Bone marrow (tissue), 2 donors: ENCODE measurements at places on chromosomes 3 and 15.

GRCh38 chr15:69783211-69783610 lies 314.5 kb downstream of the TLE3 start:
- DNase-seq: no peak

- peak; percentile 52 for DNase-seq
Observed at GRCh38 chr3:177144922-177145321, 52.4 kb downstream of the TBL1XR1 start.

DNA sequence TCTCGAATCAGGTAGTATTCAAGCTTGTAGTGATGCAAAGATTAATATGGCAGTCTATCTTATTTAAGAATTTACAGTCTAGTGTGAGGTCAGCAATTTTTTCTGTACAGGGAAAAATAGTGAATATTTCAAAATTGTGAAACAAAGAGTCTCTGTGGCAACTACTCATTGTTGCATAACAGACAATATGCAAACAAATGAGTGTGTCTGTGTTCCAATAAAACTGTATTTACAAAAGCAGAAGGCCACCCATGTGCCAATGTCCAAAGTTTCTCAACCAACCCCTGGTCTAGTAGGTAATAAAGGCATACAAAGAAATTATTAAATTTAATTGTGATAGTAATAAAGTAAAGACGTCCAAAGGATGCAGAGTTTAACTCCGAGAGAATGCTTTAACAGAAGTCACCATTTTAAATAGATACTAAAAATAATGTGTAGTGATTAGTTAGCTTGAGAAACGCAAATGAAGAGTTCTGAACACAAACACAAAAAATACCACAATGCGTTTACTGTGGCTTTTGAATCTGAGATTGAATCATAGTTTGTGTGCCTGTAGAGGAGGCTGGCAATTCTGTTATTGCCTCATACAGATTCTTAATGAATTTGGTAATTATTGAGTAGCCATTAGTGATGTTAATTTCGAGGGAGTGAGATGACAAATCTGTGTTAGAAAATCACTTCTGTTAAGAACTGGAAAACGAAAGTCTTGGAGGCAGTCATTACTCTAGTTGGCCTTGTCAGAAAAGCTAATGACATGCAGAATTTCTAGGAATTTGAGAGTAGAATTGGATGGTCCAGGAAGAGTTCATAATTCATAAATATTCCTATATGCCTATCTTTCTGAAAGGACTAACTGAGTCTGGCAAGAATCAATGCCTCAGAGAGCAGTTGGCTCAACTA lies 48.7 kb downstream of the CADM2 start:
- DNase-seq: no peak

DNA sequence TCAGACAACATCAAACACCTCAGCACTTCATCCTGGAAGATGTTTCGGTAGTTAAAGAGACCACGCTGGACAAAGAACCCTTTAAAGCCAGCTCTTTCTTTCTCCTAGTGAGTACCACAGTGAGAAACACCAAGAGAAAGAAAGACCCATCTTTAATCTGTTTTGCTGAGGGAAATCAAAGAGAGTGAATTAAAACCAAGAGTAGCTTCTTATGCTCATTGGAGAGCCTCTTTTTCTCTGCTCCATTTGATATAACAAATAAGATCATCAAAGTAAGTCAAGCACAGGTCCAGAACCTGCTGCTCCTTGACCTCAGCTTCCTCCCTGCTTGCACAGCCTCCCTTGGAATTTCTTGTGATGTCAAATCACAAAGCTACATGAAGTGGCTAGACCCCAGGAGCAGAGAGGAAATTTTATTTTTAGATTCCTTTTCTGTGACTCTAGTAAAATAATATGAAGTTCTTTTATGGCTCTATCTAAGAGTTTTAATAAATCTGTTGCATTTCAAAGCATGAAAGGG lies 436.4 kb downstream of the C3orf38 start:
- DNase-seq: no peak

DNA sequence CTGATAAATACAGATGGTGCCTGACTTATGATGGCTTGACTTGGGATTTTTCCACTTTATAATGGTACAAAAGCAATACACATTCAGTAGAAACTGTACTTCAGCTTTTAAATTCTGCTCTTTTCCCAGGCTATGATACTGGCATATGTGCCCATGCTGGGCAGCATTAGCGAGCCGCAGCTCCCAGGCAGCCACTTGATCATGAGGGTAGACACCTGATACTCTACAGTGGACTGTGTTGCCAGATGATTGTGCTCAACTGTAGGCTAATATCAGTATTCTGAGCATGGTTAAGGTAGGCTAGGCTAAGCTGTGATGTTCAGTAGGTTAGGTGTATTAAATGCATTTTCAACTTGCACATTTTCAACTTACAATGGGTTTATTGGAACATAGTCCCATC lies 17.7 kb upstream of the FEM1B start:
- DNase-seq: no peak

DNA sequence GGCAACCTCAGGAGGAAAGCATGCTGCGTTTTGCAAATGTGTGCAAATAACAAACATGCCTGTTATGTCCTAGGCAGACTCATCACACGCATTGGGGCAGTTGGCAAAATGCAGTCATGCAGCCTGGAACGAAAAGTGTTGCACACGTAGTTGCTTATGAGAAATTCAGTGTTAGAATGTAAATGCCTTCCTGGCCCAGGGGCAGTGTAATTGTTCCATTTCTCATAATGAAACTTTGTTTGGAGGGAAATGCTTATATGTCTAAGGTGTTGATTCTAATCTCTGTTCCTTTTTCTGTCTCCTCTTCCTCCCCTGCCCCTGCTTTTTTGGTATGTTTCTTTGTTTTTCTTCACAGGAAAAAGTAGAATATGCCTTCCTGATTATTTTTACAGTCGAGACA lies 156.0 kb downstream of the CACNA1D start:
- no peak for DNase-seq

GRCh38 chr3:81086348-81086747 lies 675.1 kb downstream of the GBE1 start:
- no peak for DNase-seq

DNA sequence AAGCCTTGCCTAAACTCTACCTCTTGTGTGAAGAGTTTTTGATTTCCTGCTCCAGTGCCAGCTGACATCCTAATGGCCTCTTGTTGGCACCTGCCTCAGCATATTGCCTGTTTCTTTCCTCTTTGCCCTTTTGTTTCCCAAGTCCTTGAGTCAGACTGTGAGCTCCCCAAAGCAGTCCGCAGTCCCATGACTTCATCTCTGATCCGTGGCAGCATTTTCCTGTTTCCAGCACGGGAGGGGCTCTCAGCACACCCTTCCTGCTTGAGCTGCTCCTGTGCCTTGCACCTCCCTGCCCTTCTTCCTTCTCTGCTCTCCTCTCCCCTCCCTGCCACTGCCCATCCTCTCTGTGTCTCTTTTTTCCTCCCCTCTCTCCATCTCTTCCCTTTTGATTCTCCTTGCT lies 179.6 kb downstream of the EPHB1 start:
- no peak for DNase-seq

DNA sequence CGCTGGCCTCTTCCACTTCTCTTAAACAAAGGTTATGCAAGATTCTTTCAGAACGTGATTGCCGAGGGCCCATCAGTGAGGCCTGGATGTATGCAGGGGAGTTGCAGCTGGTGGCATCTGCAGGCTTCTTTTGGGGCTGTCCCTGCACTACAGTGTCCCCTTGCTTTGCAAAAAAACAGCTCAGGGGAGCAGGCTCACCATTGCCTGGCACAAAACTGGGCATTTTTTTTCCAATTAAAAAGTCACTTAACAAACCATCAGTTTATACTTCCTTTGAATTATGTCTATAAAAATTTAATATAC lies 148.6 kb downstream of the ATP10A start:
- DNase-seq: no peak

DNA sequence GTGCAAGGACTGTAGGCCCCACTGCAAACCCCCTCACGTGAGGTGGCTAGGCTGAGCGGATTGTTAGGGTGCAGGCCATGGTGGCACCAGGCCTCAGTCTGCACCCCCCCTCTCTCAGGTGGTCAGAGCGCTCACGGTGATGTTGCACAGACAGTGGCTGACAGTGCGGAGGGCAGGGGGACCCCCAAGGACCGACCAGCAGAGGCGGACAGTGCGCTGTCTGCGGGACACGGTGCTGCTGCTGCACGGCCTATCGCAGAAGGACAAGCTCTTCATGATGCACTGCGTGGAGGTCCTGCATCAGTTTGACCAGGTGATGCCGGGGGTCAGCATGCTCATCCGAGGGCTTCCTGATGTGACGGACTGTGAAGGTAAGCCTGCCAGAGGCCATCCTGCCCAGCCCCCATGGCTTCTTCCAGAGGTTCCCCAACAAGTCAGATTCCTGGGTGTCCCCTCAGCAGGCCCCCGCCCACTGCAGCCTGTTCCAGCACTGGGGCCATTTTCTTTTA lies 18.2 kb downstream of the ATRIP start:
- DNase-seq: no peak

DNA sequence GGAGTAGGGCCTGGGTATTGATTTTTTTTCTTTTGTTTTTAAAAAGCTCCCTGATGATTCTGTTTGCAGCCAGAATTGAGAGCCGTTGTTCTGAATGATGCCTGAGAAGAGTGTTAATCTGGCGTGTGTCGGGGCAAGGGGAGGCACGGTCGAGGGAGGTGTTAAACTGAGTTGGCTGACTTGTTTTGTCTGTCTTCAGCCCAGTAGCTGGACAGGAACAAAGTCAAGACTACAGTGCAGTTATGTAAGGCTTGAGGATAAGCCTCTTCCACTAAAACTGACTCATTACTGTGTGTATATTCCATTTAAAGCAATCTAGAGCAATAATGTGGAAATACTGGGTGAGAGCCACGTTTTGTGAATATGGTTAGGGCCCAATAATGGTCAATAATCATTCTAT lies 119.0 kb upstream of the DLG1 start:
- DNase-seq: no peak

DNA sequence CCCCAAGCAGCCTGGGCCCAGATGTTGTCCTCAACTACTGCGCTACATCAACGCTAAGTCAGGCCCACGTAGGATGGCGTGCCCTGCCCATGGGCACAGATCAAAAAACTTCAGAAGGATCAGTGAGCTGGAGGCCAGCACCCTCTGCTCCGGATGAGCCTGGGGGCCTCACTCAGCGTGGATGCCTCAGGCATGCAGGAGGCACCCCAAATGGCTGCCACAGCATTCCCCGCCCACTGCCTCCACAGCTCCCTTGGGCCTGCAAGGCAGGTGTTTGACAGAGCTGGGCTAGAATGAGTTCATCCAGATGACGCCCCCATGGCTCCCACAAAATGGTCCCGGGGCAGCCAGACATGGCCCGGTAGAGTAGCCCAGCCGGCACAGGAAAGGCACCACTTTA lies 7.1 kb downstream of the ATP2B2 start:
- no peak for DNase-seq

GRCh38 chr3:128727996-128728395 lies 2.0 kb downstream of the RAB7A start:
- DNase-seq: no peak
